ENCODE measurements at places on chromosomes 7 and 10.

- peak; percentile 63 for DNase-seq
These were observed 726 bp upstream of the HOXA9 start for GRCh38 chr7:27165996-27166530.

- no peak for DNase-seq
These were observed 7.0 kb downstream of the UMAD1 start for GRCh38 chr7:7647495-7648036.

GRCh38 chr7:34371922-34372321 lies 286.1 kb upstream of the NPSR1 start:
- no peak for DNase-seq

DNA sequence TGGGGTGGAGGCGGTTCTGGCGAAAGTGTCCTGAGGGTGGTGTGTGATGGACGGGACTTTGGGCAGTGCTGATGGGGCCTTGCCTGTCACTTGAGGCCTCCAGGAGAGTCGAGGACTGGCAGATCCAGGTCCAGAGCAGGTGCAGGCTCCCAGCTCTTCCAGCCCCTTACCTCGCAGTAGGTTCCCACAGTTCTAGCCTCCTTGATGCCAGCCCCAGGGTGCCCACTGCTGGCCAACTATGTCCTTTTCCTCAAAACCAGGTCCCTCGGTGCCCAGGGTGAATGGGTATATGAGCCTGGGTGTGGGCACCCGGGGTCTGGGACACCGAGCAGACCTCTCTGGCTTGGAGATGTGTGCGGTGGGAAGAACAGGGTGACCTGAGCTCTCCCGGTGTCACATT lies 8.3 kb downstream of the FAM20C start:
- no peak for DNase-seq

GRCh38 chr10:113987156-113987555 lies 56.5 kb upstream of the ADRB1 start:
- DNase-seq: no peak

DNA sequence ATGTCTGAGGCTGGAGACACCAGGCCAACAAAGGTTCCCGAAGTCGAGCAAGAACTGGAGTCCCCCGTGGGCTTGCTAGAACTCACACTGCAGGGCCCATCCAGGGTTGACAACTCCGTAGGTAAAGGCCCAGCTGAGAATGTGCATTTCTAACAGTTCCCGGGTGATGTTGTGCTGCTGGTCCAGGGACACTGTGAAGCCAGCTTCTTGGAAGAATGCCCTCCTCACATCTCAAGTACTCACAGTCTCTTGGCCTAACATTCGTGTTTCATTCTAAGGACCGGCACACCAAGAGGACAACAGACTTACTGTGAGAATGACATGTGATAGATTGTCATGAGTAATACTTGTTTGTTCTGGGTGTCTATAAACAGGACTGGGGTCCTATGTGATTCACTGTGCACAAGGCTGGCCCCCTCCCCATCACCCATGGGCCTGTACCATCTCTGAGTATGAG lies 682.3 kb upstream of the IGFBP3 start:
- no peak for DNase-seq

GRCh38 chr10:58282615-58283014 lies 13.7 kb downstream of the CISD1 start:
- DNase-seq: no peak

DNA sequence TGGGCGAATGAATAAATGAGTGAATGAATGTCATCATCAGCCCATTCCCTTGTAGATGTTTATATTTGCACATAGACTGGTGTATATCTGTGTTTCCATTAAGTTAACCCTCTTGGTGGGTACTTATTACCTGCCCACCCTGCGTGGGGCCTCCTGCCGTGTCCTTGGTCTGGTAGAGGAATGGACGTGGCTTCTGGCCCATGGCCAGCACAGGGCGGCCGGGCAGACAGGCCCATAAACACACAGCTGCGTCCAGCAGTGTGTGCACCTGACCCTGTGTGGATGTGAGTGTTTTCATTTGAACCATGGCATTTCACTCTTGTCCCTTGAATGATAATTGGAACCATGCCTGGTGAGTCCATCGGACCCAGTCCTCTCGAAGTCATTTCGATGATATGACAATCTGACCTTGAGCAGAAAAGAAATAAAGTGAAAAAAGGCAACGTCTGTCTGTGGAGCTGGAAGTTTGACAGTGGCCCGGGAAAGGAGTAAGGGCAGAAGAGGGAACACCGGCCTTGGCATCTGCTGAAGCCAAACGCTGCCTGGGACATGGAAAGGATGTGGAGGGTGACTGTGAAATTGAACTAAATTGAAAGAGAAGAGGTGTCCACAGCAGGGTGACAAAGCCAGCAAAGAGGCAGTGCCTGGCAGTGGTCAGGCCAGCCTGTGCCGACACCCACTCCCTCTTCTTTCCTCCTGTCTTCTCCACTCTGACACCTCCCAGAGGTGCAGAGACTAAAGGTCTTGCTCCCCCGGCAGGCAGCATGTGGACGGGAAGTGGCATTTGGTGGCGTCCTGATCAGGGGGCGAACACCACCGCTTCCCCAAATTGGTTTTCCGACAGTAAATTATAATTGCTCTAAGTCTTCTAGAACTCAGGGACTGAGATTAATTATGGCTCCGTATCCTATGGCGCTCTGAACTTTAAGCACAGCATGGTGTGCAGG lies 199.0 kb upstream of the ZMIZ1 start:
- no peak for DNase-seq

- DNase-seq: no peak
These were observed 236.2 kb downstream of the DNAJB9 start for GRCh38 chr7:108805808-108806397.

DNA sequence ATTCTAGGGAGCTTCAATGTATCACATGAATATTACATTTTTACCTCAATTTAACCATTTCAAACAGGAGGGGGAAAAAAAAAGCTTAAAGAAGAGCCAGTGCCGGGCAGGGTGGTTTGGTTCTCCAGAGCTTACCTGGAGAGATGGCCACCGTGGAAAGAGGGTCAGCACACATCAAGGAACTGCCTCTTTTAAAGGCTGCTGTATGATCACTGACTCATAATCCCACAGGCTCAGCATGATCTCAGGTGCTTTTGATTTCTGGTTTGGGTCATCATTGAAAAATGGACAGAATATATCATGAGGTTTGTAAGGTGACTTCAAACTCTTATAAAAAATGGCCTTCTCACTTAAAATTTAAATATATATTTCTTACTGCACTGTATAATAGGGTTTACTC lies 67.5 kb upstream of the MDFIC start:
- no peak for DNase-seq

DNA sequence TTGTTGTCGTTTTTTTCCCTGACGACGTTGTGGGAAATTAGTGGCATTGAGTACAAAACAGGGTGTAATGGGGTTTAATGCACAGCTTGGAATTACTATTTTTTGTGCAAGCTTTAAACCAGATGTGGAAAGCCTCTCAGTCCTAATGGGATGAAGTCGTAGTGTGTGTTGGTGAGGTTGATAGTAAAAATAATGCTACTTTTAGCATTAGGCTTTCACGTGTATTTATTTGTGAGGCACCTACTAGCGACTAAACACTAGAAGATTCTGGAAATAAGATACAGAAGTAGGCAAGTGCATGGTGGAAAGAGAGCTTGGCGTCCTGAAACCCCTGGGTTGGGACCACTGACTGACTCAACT lies 588 bp upstream of the ORC5 start:
- no peak for DNase-seq

GRCh38 chr10:70299876-70300275 lies 16.1 kb upstream of the NPFFR1 start:
- DNase-seq: no peak

DNA sequence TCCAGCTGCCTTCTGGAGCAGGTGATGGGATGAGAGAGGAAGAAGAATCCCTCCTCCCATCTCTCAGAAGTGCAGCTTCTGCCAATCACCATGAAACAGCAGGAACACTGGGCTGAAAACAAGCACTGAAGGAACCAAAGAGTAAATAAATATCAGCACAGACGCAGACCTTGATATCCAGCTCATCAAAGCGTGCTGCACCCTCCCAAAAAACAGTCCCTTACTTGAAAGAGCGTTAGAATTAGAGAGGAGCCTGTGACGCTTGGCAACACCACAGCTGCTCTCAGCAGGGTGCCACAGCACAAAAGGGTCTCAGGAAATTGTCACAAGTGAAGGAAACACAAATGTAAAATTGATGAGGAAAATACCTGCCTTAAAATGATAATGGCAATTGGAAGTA lies 39.5 kb downstream of the KLF6 start:
- no peak for DNase-seq

- peak; percentile 60 for DNase-seq
These were observed 20.4 kb upstream of the ZNF488 start for GRCh38 chr10:47404446-47404845.

GRCh38 chr7:96778263-96778662 lies 68.6 kb upstream of the SEM1 start:
- DNase-seq: no peak

- DNase-seq: peak; percentile 63
These were observed 46.2 kb downstream of the FAM53B start for GRCh38 chr10:124697837-124698544.

GRCh38 chr10:35916791-35917190 lies 274.7 kb upstream of the FZD8 start:
- DNase-seq: no peak

DNA sequence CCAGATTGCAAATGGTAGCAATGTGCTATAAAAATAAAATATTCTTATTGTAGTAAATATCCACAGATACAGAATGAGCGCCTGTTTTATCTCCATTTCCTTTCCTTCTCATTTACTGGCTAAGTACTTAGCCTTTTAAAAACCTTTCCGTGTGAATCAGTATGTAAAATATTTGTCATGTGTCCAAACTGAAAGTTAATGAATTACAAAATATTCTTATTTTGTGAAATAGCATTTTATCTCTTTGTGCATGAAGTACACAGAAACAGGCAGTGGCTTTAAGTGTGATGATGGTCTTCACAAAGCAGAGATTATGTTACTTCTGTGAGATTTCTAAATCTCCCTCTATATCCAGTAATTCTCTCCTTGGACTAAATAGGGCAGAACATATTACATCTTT lies 56.7 kb upstream of the KIAA1217 start:
- no peak for DNase-seq

DNA sequence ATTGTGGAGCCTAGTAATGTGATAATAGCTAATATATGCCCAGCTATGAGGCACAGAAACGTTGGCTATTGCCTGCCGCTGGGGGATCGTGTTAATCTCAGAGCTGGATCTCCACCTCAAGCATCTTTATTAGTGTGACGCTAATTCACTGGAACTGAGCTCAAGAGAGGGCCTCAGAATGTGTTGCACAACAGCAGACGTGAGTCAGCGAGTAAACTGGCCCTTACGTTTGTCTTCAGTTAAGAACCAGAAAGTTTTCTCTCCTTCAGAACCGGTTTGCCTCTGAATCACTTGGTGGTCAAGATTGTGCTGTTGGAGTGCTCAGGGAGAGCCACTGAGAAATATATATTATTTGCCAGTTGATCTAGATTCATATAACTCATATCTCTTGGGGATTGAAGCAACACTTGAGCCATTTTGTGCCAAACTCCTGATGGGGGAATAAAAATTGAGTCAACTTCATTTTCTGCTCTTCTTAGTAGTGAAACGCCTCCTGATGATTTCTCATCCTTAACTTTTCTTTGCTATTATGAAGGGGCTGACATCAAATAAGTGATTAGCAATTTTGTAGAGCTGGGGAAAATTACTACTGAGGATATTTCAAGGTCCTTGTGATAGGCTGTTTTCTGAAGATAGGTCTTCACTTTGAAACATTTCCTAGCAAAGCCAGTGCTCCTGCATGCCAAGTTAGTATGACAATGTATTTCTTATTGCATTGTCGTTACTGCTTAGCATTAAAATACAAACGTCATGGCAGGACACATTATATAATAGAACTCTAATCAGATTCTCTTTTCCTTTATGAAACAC lies 22.3 kb downstream of the BZW2 start:
- DNase-seq: peak; percentile 73

- DNase-seq: no peak
These were observed 9.3 kb downstream of the MKLN1 start for GRCh38 chr7:131336956-131337355.

- no peak for DNase-seq
These were observed 25.5 kb upstream of the EZH2 start for GRCh38 chr7:148909568-148909967.

DNA sequence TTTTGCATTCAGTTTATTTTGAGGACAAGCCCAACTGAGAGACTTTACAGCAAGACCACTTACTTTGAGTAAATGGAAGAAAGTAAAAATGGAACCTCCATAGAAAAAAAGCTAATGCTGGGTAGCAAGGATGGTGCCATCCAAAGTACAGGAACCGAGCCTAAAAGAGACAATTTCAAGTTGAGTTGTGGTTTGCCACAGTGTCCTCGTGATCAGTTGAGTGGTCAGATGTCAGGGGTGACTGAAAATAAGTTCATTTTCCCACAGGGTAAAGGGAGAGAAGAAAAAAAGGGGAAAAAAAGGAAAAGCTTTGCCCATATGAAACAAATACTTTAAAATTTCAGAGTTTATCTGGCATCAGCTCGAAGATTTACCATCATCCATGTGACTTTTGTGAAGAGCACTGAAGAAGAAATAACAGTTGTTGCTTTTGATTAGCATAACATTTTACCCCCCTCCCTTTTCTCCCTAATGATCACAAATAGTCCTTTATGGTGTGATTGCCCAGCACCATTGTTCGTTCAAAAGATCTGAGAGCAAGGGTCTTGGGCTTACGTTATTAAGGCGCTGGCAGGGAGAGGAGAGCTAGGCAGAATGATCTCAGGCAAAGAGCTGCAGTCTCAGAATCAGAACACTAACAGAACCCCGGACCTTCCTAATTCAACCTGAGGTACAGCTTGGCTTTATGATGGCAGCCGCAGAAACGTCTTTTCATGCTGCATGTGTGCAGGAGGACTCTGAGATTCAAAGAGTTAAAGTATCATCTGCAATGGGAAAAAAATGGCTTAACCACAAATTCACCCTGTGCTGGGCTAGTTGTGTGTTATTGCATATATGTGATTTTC lies 338.1 kb downstream of the RNLS start:
- DNase-seq: no peak

- DNase-seq: no peak
These were observed 282.9 kb downstream of the BICC1 start for GRCh38 chr10:58795560-58795959.

DNA sequence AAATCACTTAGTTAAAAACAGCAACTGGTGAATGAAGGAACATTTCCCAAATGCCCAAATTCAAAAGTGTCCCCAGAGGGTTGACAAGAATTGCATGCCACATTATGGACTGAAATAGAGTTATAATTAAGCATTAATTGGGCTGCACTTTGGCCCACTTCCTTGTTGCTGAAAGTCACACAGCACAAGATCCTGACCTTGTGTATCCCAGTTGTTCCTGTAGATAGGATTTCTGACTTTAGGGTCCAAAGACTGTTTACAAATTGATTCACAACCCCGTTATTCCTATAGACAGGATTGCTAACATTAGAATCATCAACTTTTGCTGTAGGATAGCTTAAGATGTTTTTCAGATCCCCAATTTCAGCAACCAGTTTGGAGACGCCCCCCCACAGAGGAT lies 31.5 kb upstream of the NPFFR1 start:
- DNase-seq: no peak

DNA sequence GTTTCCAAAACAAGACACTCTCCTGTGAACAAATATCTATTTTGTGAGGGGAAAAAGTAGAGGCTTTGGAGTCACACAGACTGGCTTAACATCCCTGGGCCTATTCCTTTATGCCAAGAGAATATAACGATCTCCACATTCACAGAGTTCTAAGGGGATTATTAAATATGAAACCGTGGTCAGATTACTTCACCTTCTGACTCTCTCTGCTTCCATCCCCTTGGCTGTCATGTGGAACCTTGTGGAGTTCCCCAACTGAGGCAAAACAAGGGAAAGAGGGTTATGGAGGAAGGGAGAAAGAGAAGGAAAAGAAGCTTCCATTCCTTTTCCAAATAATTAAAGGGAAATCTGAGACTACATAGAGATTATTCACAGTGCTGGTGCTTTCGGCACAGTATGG lies 55.5 kb upstream of the ATP6V0A4 start:
- no peak for DNase-seq

Measured in upper lobe of right lung (tissue), 1 donor.